ENCODE measurements at places on chromosomes 5 and 9.

DNA sequence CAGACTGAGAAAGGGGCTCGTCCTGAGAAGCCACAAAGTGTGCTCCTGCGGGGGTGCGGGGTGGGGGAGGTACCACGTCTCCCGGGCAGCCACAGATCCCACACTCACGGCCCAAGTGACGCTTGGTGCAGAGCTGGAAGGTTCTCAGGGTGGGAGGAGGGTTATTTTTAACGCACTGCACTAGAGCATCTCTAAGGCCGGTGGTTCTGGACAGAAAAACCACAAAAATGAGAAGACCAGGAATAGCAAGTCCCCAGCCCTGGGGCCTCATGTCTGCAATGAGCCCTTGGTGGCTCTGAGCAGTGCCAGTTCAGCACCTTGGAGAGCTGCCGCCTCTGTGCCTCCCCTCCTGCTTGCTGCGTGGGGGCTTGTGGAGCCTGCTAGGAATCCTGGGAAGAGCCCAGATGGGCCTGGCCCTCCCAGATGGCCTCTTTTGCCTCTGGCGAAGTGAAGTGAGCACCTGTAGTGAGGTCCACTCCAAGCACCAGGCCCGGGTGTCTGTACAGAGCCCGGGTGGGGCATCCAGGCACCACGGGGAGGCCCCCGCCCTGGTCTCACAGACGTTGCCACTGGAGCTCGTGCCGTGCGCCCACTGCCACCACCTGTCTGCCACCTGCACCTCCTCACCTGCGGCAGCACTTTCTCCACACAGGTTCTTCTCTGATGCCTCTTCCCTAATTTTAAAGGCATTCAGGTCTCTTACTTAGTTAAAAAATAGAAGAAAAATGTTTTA is 48.9 kb upstream of the CACNA1B start:
- DNase-seq: no peak

DNA sequence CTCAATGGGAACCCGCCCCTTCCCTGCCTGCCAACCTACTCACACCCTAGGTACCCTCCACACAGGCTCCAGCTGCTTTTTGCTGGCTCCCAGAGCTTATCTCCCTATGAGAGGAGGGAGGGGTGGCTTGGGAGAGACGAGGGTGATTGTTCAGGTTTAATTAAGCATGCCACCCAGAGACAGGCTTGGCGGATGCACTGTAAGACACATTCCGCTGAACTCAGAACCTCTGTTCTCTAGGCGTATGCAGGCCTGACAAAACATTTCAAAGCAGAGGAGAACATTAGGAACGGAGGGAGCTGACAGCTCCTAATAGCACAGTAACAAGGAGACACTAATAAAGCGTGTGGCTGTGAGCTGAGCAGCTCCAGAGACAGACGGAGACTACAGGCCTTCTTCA is 80.1 kb downstream of the TRIM32 start:
- no peak for DNase-seq

DNA sequence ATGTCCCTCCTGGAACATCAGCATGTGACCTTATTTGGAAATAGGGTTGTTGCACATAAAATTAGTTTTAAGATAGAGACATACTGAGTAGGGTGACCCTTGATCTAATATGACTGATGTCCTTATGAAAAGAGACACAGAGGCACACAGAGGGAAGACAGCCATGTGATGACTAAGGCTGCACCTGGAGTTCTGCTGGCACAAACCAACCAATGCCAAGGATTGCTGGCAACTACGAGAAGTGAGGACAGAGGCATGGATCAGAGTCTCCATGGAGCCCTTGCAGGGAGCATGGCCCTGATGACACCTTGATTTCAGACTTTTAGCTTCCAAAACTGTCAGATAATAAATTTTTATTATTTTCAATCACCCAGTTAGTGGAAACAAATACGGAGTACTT is 101.9 kb downstream of the FBXL7 start:
- no peak for DNase-seq

DNA sequence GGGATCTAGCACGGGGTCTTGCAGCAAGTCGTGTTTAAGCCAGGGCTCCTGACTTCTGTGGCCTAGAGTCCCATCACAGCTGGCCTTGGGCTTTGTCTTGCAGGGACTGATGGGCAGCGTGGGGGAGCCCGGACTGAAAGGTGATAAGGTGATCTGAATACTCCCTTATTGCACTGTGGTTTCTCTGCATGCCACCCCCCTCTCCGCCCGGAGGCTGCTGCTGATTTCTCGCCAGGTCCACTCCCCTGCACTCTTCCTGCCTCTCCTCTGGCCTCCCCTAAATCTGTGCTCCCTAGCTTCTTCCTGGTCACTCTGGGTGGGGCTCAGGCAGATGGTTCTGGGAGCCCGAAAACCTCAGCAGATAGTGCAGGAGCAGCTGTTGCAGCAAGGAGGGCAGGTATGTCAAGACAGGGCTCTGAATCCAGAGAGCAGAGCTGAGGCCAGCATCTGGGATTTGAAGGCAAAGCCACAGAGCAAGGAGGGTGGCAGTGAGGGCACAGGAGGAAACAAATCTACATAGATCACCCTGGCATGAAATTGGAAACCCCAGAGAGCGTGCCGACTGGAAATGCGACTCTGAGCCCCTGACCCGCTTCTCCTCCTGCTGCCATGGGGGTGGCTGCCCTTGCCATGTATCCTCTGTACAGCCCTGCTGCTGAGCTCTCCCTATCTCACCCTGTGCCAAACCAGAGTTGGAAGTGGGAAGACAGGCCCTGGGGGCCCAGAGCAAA is 76.5 kb downstream of the COL27A1 start:
- DNase-seq: no peak

- no peak for DNase-seq
Observed at GRCh38 chr9:131432597-131433301, 38.9 kb downstream of the PRRC2B start.
